ENCODE measurements at places on chromosomes 3 and 15.
A peak's percentile ranks its signal among the peaks of the same experiment; 100 is the strongest.

GRCh38 chr3:46959161-46959511, 17.4 kb downstream of the CCDC12 start:
- DNase-seq = no peak

DNA sequence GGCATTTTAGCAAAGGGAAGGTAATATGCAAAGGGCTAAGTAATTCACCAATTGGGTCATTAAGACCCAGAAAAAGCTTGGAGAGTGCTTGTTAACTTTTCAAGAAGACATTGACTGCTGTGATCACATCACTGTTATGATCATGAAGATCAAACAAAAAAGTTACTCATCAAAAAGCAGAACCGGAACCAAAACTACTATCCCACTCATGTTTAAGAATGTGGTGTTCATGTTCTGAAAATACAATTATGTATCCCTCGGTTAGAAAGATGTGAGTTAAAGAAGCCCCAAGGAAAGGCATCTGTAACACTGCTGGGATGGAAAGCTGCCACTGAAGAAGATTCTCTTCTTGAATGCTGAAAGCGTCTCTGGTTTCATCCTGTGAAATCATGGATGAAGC, 32.6 kb downstream of the BBX start:
- no peak for DNase-seq

- no peak for DNase-seq
These were observed 14.5 kb downstream of the CORO2B start for GRCh38 chr15:68593341-68593740.

GRCh38 chr3:108518895-108519294, 8.5 kb upstream of the MYH15 start:
- DNase-seq = peak; percentile 9

DNA sequence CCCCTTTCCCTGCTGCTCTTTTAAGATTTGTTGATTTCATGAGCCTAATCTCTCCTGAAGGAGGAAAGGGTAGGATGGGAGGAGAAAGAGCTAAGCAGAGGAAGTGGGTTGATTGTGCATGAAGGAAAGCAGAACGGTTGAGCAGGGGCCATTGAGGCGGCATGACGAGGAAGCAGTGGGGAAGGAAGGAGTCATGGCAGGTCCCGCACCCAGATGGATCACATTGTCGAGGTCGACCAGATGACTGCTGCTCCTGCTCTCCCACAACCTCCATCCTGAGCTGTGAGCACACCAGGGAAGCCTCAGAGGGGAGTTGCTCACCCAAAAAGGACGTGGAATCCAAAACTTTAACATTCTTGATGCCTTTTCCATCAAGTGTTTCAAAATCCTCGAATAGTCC, 42.8 kb downstream of the ABTB1 start:
- DNase-seq = no peak

DNA sequence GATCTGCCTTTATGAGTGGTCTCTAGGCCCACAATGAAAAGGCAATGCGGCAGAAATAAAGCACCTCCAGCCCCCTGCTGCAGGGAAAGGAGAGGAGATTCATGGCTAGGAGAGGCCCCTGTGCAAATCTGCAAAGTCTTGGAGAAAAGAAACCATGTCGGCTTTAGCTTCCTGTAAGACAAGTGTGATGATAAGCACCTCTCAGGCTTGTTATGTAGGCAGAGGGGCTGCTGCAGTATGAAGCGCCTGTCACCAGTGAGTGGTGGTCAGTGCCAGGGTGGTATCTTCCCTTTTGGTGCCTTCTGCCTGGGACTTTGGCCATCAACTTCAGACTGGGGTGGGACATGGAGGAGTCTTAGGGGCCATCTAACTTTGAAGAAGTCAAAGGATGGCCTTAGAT, 59.2 kb upstream of the ARHGEF3 start:
- no peak for DNase-seq

- DNase-seq = no peak
These were observed 3.1 kb downstream of the FAM107A start for GRCh38 chr3:58574106-58574505.

- DNase-seq = peak; percentile 70
These were observed 402.4 kb downstream of the RBMS3 start for GRCh38 chr3:29683018-29683993.

- no peak for DNase-seq
These were observed 748.7 kb upstream of the GOLIM4 start for GRCh38 chr3:168844472-168844871.

- DNase-seq = peak; percentile 53
These were observed 71.3 kb upstream of the MBNL1 start for GRCh38 chr3:152197451-152197850.

DNA sequence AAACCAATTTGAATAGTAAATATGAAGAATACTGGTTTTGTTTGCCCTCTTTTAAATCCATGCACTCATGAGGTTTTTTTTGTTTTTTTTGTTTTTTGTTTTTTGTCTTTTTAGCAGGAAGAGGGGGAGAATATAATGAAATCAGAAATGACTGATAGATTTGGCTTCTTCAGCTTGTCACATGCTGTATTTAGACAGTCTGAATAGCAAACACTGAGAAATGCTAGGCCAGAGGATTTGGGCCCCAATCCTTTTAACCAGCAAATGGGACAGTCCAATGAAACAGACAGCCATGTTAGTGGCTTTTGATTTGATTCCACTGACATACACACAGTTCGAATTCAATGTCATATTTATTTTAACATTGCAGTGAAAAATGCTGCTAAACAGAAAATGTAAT, 14.2 kb upstream of the CEP152 start:
- DNase-seq = no peak

- DNase-seq = no peak
These were observed 139.3 kb downstream of the PLCH1 start for GRCh38 chr3:155605571-155605970.

DNA sequence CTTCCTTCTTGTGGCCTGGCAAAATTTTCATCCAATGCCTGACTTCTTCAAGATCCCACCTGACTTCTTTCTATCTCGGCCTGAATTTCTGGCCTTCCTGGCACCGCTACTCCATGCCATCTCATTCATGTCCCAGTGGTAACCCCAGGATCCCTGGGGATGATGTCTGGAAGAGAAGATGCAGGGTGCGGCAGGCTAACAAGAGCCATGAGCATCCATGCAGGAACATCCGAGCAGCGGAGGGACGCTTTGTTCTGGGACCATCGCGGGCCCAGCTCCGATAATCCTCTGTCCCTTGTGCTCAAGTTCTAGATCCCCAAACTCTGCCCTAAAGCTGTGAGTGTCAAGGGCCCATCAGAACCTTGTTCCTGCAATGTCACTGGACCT, 10.9 kb downstream of the MYL3 start:
- DNase-seq = no peak
